ENCODE measurements at places on chromosomes 1 and 21.

- DNase-seq, result no peak
These were observed 53.6 kb upstream of the ARTN start for GRCh38 chr1:43879996-43880395.

GRCh38 chr21:32370998-32371766, 21.6 kb downstream of the URB1 start:
- DNase-seq, result no peak

- no peak for DNase-seq
These were observed 23.5 kb downstream of the CXADR start for GRCh38 chr21:17536381-17536780.

GRCh38 chr1:200660719-200661118, 9.0 kb downstream of the DDX59 start:
- no peak for DNase-seq

- no peak for DNase-seq
These were observed 376.3 kb downstream of the KCNH1 start for GRCh38 chr1:210757677-210758076.

GRCh38 chr1:96981181-96981580, 259.6 kb downstream of the PTBP2 start:
- no peak for DNase-seq

- no peak for DNase-seq
These were observed 322 bp downstream of the TFB2M start for GRCh38 chr1:246565751-246566127.

DNA sequence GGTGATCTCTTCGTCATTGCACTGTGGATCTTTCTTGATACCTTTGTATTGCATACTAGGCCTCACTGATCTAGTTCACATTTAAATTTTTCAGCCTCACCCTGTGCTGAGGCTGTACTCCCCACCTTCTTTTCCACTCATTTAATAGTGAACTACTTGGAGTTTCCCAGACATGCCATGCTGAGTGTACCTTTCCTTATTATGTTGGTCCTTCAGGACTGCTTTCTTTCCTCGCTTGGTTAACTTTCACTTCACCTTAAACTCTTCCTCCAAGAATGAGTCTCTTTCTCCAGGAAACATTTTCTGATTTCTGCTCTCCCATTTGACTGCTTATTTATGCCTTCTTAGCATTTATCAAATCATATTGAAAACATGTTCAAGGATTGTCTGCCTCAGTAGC, 20.8 kb downstream of the RNF2 start:
- no peak for DNase-seq

DNA sequence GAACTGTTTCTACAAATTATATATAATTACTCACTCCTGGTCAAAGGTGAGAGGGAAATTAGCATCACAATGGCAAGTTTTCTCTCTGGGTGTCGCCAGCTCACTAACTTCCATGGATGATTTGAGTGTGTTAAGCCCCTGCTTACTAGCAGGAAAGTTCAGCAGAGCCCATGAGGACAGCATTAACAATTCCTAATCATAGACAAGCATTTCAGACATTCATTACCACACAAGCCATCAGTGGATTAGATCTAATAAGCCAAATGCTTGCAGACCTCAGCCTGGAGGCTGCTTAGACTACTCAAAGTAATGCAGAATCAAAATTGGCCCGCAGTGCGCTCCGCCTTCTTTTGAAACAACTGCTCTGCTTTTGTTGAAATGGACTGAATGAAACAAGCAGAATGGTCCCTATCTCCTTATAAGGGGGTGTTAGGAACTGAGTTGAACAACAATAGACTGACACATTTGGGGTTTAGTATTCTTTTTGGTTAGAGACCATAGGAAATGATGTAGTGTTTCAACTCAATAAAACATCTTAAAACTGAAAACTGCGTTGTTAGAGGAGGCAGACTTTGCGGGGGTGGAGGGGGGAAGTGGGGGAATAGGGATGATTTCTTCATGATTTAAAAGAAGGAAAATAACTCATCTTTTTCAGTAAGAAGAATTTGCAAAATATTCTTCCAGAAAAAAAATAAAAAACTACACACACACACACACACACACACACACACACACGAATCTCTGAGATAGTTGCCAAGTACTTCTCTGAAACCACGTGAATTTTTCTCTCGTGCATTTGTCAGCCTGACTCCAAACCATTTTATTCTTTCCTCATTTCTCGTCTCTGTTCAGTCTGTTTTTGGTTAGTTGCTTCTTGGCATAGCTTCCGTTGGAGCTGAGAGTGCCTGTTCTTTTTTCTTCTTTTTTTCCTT, 54.6 kb downstream of the GORAB start:
- DNase-seq, result no peak

- DNase-seq, result no peak
These were observed 639 bp upstream of the SPATA1 start for GRCh38 chr1:84505493-84506001.

DNA sequence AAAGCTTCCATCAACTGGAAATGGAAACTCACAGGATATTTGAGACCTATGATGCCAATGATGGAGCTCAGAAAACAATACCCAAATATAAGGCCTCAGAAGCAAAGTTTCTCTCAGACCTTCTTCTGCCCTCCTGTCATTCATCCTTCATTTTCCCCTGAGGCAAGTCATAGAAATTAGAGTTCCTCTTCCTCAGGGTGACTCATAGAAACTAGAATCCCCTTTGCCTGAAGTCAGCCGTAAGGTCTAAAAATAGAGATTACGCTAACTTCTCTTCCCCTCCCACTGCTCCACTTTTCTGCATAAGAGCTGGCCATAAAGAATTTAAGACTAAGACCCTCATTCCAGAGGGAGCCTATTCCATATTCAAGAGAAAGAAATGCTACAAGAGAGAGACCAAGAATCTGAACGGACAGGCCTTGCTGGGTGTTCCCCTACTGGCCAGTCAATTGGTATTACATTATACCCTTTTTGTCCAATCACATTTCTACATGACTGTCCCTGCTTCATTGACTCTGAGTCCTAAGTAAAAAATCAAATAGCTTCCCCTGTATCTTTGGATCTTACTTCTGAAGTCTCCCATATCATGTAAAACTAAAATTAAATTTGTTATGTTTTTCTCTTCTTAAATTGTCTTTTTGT, 994.9 kb downstream of the ADGRL2 start:
- no peak for DNase-seq

DNA sequence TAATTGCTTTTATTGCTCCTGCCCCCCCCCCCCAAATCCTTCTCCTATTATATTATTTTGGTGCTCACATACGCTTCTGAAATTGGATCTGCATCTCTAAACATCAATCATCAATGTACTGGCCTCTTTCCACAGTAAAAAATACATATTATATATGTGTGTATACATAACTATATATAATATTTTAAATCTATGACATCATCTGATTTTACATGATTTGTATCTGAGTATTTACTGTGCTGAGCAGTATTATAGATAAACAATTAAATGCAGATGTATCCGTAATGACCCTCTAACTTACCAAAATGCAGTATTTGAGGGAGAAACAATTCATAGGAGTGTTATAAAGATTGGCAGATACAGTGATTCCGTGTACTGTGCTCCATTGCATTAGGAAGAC, 832 bp downstream of the PLPPR4 start:
- no peak for DNase-seq

DNA sequence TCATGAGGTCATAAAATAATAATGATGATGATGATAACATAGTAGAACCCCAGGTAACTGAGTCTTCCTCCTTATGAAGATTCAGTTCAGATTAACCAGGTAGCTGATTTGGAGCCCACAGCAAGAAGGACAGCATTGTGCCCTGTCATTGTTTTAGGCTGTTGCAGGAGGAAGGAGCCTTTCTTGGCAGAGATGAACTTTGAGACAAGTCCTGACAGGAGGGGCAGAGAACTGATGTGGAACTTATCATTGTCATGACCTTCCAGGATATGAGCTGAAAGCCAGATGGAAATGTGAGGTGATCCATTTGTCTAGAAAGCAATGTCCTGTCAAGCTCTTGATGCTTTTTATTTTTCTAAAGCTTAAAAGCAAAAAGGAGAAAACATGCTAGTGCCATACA, 132.6 kb upstream of the COA6 start:
- DNase-seq, result no peak

DNA sequence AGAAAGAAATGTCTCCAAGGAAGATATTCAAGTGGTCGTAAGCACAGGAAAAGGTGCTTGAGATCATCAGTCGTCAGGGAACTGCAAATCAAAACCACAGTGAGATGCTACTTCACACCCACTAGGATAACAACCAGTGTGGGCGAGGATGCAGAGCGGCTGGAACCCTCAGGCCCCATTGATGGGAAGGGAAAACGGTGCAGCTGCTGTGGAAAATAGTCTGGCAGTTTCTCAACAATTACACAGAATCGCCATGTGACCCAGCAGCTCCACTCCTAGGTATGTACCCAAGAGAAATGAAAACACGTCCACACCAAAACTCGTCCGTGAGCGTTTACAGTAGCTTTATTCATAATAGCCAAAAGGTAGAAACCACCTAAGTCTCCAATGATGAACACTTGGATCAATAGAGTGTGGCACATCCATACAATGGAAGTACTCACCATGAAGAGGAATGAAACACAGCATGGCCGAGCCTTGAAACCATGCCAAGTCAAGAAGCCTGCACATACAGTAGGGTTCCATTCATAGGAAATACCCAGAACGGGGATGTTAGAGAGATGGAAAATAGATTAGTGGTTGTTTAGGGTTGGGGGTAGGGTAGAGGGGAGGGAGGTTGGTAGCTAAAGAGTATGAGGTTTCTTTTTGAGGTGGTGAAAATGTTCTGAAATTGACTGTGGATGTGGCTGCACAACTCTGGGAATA, 6.1 kb downstream of the DFFB start:
- DNase-seq, result no peak

DNA sequence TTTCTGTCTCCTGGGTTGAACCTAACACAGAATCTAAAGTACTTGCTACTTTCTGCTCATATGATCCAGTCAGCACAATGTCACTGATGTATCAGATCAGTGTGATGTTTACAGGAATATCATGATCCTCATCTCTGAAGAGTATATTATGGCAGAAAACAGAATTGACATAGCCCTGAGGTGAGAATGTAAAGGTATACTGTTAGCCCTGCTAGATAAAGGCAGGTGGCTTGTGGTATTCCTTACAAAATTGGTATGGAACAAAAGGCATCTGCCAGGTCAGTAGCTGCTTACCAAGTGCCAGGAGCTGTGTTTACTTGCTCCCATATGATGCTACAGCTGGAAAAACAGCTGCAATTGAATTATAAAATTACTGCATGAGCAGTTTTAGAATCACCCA, 30.5 kb downstream of the AADACL4 start:
- DNase-seq, result no peak
